ENCODE measurements at places on chromosomes 1 and 21.

- no peak for DNase-seq
These were observed 26.0 kb upstream of the PDXK start for GRCh38 chr21:43692949-43693348.

DNA sequence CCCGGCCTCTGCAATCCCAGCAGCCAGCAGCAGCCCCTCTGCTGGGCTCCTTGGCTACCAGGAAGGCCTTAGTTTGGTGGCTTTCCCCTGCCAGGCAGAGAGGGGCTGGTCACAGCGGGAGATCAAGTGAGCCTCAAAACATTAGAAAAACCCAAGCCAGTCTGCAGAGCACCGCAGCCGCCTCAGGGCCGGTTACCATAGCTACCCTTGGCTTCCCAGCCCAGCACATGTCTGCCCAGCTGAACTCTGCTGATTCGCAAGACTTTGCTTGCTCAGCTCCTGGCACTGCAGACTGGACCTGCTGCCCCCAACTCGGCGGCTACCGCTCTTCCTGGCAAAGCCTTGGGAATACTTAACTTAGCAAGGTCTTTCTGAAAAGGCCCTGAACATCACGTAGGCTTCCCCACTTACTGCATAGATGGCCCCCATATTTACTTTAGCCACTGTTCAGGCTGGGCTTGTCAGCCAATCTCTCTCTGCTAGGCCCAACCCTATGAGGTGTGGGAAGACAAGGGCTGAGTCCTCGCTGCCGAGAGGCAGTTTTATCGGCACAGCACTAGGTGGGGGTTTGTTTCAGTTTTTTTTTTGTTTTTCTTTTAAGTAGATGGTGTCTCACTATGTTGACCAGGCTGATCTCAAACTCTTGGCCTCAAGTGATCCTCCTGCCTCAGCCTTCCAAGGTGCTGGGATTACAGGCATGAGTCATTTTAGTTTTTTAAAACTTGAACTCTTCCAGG is 28.6 kb upstream of the PLEKHG5 start:
- DNase-seq = peak; percentile 57

DNA sequence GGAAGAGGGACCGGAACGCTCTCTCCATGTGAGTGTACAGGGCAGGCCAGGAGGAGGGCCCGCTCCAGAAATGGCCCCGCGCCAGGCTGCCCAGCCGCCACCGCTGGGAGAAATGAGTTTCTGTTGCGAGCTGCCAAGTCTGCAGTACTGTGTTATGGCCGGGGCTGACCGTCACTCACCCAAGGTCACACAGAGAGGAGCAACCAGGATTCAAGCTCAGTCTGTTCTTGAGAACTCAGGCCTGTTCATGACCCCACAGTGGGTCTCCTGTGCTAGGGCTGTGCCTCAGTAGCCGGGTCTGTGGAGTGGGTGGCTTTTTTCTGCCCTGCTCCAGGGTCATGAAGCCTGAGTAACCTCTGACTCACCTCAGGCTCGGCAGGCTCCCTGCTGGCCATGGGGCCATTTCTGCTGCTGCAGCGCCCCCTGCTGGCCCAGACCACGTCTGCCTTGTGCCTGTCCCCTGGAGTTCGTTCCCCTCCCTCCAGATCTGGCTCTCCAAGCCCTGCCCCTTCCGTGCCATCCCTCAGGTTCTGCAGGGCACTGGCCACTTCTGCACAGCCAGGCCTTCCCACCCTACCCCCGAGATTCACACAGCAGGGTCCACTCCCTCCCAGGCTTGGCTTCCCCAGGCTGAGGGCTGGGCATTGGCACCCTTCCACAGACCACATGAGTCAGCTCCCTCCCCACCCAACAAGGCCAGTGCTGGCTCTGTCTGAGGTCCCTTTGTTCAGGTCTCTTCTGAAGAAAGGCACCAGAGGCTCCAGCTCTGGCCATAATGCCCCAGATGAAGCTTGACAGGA is 51.8 kb downstream of the EDN2 start:
- peak; percentile 83 for DNase-seq

GRCh38 chr1:204773246-204773645 is 87.7 kb upstream of the LRRN2 start:
- DNase-seq = no peak

DNA sequence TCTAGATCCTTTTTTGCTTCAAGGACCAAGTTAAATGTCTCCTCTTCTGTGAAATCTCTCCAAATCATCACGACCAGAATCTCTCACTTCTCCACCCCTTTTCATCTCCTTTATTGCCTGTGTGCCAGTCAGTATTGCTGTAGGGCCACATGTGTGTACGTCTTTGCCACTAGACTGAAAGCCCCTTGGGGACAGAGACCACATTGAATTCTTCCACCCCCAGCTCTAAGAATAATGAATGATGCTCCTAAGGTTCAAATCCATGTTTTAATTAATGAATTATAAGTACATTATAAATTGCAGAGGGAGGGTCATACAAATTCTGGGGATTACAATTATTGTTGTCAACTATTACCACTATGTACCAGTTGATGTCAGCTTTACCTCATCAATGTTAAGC is 343.8 kb downstream of the USP25 start:
- DNase-seq = no peak

DNA sequence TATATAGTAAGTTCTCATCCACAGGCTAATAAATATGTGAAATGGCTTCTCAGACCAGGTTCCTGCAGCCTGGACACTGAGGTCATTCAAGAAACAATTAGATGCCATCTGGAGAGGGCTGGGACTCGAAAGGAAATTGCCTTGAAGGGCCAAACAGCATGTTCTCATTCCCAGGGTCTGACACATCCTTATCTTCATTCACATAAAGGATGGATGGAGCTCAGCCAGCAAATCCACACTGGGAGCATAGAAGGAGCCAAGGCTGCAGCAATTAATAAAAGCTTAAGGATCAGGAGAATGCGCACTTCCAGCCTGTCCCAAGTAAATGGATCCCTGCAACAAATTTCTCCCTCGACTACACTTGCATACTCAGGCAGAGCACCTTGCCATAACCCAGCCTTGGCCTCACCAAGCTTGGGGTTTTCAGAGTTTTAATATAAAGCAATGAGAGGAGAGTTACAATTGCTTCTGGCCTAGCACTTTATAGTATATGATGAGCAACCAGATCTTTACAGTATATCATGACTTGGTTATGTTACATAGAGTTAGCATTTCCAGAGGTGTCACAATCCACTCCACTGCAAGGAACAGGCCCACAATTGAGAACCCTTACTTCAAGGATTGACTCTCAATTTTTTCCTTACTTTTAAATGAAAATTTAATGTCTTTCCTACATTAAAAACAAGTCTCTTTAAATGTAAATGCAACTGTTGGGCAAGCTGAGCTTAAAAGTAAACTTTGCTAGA is 55.9 kb downstream of the BCAR3 start:
- DNase-seq = peak; percentile 93

DNA sequence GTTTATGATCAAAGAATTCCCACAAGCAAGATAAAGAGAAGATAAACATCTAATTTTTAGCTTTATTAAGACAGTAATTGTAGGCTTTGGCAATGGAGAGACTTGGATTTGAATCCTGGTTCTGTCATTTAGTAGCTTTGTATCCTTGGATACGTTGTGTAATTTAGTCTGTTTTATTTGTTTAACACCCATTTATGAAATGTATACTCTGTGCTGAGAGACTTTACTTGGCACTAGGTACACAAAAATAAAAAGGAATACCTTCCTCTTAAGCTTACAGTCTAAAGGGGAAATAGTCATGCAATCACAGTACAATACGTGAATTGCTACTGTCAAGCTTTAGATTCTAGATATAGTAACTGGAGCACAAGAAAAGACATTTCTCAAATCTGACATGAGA is 23.8 kb downstream of the ZMPSTE24 start:
- DNase-seq = no peak

- DNase-seq = no peak
These were observed 91.3 kb downstream of the COLGALT2 start for GRCh38 chr1:183946320-183946613.

- DNase-seq = no peak
These were observed 108.7 kb downstream of the ENAH start for GRCh38 chr1:225544263-225544662.

DNA sequence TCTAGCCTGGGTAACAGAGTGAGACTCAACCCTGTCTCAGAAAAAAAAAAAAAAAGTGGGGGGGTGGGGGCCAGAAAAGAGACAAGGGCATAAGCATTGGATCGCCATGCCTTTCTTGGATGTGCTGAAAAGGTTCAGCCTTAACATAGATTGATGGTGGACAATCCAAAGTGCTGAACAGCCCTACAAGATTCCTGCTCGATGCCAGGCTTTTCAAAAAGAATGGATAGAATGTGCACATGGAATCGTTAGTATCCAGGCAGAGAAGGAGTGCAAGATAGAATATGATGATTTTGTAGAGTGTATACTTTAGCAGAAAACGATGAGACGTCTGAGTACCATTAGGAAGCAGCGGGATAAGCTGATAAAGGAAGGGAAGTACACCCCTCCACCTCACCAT is 10.9 kb upstream of the COA7 start:
- DNase-seq = peak; percentile 35

GRCh38 chr1:44377925-44378784 is 23.1 kb upstream of the ERI3 start:
- peak; percentile 52 for DNase-seq
